Common myeloid progenitor, CD34-positive (primary cell): ENCODE measurements at places on chromosomes 13 and 19.

DNA sequence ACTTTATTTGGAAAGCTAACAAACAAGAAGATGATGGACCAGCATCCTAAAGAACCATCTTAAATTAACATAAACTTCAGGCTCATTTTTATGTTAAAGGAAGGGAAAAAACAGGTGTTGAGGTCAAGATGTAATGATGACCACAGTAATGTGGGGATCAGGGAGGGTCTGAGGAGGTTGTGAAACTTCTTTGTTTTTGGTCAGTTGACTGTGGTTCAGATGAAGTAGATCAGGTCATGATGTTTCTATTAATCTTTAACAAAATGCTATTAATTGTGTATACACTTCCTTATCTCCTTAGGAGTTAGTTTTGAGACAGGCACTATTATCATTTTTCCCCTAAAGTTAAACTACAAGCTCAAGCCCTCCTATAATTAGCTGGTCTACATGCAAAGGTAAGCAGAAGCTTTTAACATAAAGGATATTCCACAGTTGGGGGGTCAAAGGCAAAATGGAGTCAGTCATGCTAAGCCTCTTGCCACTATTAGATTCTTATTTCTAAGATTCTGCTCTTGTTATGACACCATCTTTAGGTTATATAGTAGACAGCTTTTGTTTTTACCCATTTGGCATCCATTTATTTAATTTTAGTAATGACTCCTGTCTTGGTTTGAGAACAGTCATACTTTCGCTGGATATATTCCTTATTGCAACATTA is 800.1 kb upstream of the PCDH9 start:
- H3K27ac ChIP-seq = no peak overlapping the region
- no peak overlapping the region for H3K4me3 ChIP-seq
- H3K4me1 ChIP-seq = no peaks in the 10 kb centered on the region

- no peaks in the 10 kb centered on the region for H3K36me3 ChIP-seq
- no peak for DNase-seq
- H3K27me3 ChIP-seq = no peaks in the 10 kb centered on the region
- H3K4me3 ChIP-seq = no peak overlapping the region
- no peak overlapping the region for H3K27ac ChIP-seq
- H3K4me1 ChIP-seq = no peaks in the 10 kb centered on the region
These were observed 1001.1 kb downstream of the OLFM4 start for GRCh38 chr13:54029720-54030119.

DNA sequence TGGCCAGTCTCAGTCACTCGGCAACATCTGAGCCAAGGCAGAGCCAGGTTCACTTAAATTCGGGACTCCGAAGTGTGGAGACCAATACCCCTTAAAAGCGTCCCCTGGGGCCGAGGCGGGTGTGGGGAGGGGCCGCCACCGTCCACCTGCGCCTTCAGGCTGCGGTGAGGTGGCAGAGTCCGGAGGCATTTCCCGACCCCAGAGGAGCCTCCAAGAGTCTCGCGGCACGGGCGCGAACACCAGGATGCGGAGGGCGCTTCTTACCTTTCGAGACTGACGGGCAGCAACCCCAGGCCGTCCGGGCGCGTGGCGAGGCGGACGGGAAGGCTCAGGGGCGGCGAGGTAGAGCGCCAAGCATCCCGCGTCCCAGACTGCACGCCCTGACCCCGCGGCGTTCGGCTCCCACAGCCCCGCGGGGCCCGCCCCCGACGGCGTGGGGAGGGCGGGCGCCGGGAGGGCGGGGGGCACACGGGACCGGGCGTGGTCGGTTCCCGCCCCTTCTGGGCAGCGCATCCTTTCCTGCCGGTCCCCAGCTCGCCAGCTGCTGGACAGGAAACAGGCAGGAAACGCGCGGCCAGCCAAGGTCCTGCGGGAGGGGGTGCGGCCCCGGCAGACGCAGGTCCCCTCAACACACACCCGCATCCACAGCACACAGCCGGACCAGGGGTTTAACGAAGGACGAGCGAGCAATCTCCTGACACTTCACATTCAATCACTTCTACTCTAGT is at the start of gene THSD1:
Gene THSD1, minus strand, starts transcription at position 406 of the 728 bp plus-strand sequence. CDS start 3,572 bp downstream, outside the sequence.
- H3K27me3 ChIP-seq = peaks cover 16% of the 10 kb centered on the region
- no peak within 1 kb of the TSS for H3K27ac ChIP-seq
- peak; percentile 45 for DNase-seq
- H3K36me3 ChIP-seq = peaks cover 2% of the 10 kb centered on the region

DNA sequence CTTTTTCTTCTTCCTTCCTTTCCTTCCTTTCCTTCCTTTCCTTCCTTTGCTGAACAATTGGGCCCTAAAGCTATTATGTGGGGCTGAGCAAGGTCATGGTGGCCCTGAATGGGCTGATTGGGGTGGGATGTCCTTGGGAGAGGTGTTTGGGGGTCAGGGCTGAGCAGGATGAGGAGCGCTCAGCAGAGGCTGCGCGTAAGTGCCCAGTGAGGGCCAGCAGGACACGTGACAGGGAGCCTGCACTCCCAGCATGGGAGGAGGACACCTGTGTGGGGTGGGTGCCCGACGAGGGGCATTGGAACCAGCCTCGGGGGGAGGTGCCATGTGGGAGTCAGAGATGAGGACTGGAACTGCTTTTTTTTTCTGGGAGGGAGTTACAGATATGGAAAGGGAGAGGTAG is 5.4 kb upstream of the LGALS7 start:
- DNase-seq = no peak
- no peak overlapping the region for H3K27ac ChIP-seq
- no peak overlapping the region for H3K4me3 ChIP-seq
- no peaks in the 10 kb centered on the region for H3K4me1 ChIP-seq
- H3K36me3 ChIP-seq = no peaks in the 10 kb centered on the region

- no peak for DNase-seq
- no peak overlapping the region for H3K4me3 ChIP-seq
- H3K4me1 ChIP-seq = peaks cover 40% of the 10 kb centered on the region
- H3K27me3 ChIP-seq = no peaks in the 10 kb centered on the region
These were observed 46.4 kb downstream of the RUBCNL start for GRCh38 chr13:46340631-46341111.

GRCh38 chr13:43933378-43933777 is 53.7 kb downstream of the LACC1 start:
- no peak overlapping the region for H3K4me3 ChIP-seq
- no peaks in the 10 kb centered on the region for H3K4me1 ChIP-seq
- H3K36me3 ChIP-seq = no peaks in the 10 kb centered on the region
- no peaks in the 10 kb centered on the region for H3K27me3 ChIP-seq

- no peaks in the 10 kb centered on the region for H3K4me1 ChIP-seq
- no peaks in the 10 kb centered on the region for H3K27me3 ChIP-seq
- no peak for DNase-seq
- no peak overlapping the region for H3K27ac ChIP-seq
These were observed 12.7 kb downstream of the FARP1 start for GRCh38 chr13:98155475-98156109.

- H3K27me3 ChIP-seq = no peaks in the 10 kb centered on the region
- DNase-seq = peak; percentile 42
These were observed 53.9 kb downstream of the OR10H4 start for GRCh38 chr19:16002406-16003384.

DNA sequence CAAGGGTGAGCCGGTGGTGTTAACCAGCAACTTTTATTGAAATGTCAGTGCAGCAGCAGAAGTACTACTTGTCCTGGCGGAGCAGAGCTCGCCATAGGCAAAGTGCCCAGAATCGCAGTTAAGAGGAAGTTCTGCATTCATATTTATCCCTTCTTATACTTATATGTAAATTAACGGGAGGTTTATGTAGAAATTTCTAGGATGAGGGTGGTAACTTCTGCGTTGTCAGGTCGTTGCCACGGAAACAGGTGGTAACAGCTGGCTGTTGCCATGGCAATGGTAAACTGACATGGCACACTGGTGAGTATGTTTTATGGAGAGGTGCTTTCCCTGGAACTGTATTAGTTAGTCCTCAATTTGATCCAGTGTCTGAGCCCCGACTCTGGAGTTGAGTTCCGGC is 2494.9 kb upstream of the PCDH20 start:
- no peak overlapping the region for H3K27ac ChIP-seq
- DNase-seq = peak; percentile 25
- no peaks in the 10 kb centered on the region for H3K36me3 ChIP-seq
- H3K4me1 ChIP-seq = no peaks in the 10 kb centered on the region
- no peak overlapping the region for H3K4me3 ChIP-seq

GRCh38 chr13:50798923-50799322 is 44.6 kb downstream of the DLEU7 start:
- H3K4me3 ChIP-seq = no peak overlapping the region
- peak; percentile 52 for DNase-seq
- H3K27me3 ChIP-seq = no peaks in the 10 kb centered on the region
- peaks cover 27% of the 10 kb centered on the region for H3K4me1 ChIP-seq

GRCh38 chr13:40552895-40553294 is 113.5 kb downstream of the FOXO1 start:
- no peaks in the 10 kb centered on the region for H3K36me3 ChIP-seq
- H3K27me3 ChIP-seq = no peaks in the 10 kb centered on the region
- no peak for DNase-seq
- H3K4me1 ChIP-seq = no peaks in the 10 kb centered on the region
- no peak overlapping the region for H3K27ac ChIP-seq
- H3K4me3 ChIP-seq = no peak overlapping the region

GRCh38 chr19:50567882-50568727 is at the start of gene LRRC4B:
TSS of gene LRRC4B (minus strand) at chr19:50568435. CDS start at chr19:50548838, 19,597 bp downstream.
- DNase-seq = no peak
- no peaks in the 10 kb centered on the region for H3K4me1 ChIP-seq
- H3K36me3 ChIP-seq = no peaks in the 10 kb centered on the region
- peaks cover 19% of the 10 kb centered on the region for H3K27me3 ChIP-seq

- H3K4me3 ChIP-seq = peak overlapping the region; percentile 46
- peaks cover 9% of the 10 kb centered on the region for H3K4me1 ChIP-seq
- DNase-seq = peak; percentile 13
- H3K36me3 ChIP-seq = no peaks in the 10 kb centered on the region
- H3K27me3 ChIP-seq = peaks cover 61% of the 10 kb centered on the region
These were observed 508 bp downstream of the SLC15A1 start for GRCh38 chr13:98751861-98752466.

GRCh38 chr19:41264581-41265394 is 616 bp downstream of the HNRNPUL1 start:
- peak; percentile 28 for DNase-seq
- H3K27me3 ChIP-seq = no peaks in the 10 kb centered on the region
- H3K36me3 ChIP-seq = peaks cover 14% of the 10 kb centered on the region
- H3K27ac ChIP-seq = peak overlapping the region; percentile 98

DNA sequence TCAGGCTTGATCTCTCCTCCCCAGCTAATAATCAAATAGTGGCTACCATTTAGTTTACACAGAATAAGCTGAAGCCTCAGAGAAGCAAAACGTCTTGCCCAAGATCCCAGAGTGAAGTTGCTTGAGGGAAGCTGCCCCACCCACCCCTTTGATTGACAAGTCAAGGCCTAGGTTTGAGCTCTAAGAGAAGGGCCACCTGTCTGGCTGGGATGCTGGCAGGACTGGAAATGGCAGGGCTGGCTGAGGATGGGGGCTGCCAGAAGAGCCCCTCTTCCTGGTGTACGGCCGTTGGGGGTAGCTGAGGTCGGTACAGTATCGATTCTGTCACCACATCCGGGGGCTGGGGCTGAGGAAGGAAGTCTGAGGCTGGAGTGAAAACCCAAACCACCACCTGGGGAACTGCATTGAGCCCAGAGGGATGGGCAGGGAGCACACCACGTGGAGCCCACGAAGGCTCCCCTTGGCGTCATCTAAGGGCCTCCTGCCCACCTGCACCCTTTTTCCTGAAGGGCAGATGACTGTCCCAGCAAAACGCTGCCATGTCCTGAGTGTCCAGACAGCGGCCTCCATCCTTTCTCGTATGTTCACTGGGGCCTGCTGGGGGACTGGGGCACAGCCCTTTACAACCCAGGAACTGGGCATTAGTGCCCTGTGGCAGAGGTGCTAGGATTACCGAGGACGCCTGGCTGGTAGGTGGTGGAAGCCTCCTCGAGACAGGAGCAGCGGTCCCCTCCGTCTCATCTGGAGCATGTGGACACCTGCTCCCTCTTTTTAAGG is 1.4 kb upstream of the PRKD2 start:
- H3K36me3 ChIP-seq = peaks cover 2% of the 10 kb centered on the region
- peak overlapping the region; percentile 89 for H3K27ac ChIP-seq
- H3K4me3 ChIP-seq = peak overlapping the region; percentile 55
- peak; percentile 57 for DNase-seq

- H3K36me3 ChIP-seq = peaks cover 9% of the 10 kb centered on the region
- no peaks in the 10 kb centered on the region for H3K27me3 ChIP-seq
- DNase-seq = peak; percentile 34
- no peak overlapping the region for H3K27ac ChIP-seq
These were observed 6.6 kb downstream of the EML2 start for GRCh38 chr19:45632468-45633196.

GRCh38 chr13:24557081-24557480 is 44.5 kb upstream of the PARP4 start:
- H3K4me3 ChIP-seq = no peak overlapping the region
- peaks cover 2% of the 10 kb centered on the region for H3K4me1 ChIP-seq
- H3K27me3 ChIP-seq = no peaks in the 10 kb centered on the region
- no peak overlapping the region for H3K27ac ChIP-seq
- DNase-seq = no peak

DNA sequence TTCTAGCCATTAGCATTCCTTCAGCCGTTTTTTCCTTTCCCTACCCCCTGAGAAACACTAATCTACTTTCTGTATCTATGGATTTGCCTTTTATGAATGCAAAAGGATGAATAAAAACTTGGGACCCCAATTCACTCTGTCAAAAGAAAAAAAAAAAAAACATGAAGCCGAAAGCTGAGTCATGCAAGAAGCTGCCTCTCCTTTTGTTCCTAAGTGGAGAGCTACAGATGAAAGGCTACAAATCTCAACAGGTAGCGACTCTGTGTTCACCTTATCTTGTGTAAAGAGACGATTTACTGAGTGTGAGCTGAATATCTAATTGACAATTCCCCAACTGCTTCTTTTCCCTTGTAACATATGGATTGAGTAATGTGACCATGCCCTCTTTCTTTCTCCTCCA is 1072.8 kb downstream of the UQCRFS1 start:
- H3K27ac ChIP-seq = no peak overlapping the region
- no peaks in the 10 kb centered on the region for H3K4me1 ChIP-seq

- H3K27me3 ChIP-seq = no peaks in the 10 kb centered on the region
- no peak for DNase-seq
These were observed 280.2 kb upstream of the EDNRB start for GRCh38 chr13:78198821-78199220.

- peak overlapping the region; percentile 29 for H3K27ac ChIP-seq
- no peak for DNase-seq
- peaks cover 34% of the 10 kb centered on the region for H3K36me3 ChIP-seq
- no peaks in the 10 kb centered on the region for H3K4me1 ChIP-seq
These were observed 583 bp upstream of the ZNF480 start for GRCh38 chr19:52296400-52296772.

GRCh38 chr13:110216006-110216397 is 91.0 kb downstream of the COL4A1 start:
- no peak overlapping the region for H3K4me3 ChIP-seq
- H3K36me3 ChIP-seq = no peaks in the 10 kb centered on the region
- DNase-seq = no peak
- peaks cover 12% of the 10 kb centered on the region for H3K27me3 ChIP-seq

GRCh38 chr19:31154021-31154420 is 195.2 kb downstream of the TSHZ3 start:
- no peak overlapping the region for H3K4me3 ChIP-seq
- no peaks in the 10 kb centered on the region for H3K36me3 ChIP-seq
- H3K4me1 ChIP-seq = no peaks in the 10 kb centered on the region
- no peak overlapping the region for H3K27ac ChIP-seq

DNA sequence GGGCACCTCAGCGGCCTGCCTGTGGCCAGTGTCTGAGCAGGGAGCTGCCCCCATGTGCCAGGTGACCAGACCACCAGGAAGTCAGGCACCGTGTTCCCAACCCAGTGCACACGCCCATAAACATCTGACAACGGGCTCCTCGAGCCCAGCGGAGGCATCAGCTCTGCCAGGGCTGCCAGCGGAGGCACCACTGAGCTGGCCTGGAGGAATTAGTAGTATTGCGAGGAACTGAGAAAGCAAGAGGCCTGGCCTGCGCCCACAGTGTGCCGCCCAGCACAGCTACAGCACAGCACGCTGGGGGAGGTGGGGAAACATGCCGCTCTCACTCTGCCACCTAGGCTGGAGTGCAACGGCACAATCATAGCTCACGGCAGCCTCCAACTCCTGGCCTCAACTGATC is 44.6 kb downstream of the ANKRD27 start:
- H3K36me3 ChIP-seq = peaks cover 39% of the 10 kb centered on the region
- DNase-seq = no peak
- H3K27me3 ChIP-seq = no peaks in the 10 kb centered on the region
- no peaks in the 10 kb centered on the region for H3K4me1 ChIP-seq
- no peak overlapping the region for H3K27ac ChIP-seq
